ENCODE measurements at places on chromosomes 5 and 9.

- no peak for DNase-seq
Measured at GRCh38 chr9:112503170-112503569, 16.5 kb downstream of the KIAA1958 start.

GRCh38 chr5:1190837-1191239, 10.6 kb upstream of the SLC6A19 start:
- DNase-seq, result no peak

DNA sequence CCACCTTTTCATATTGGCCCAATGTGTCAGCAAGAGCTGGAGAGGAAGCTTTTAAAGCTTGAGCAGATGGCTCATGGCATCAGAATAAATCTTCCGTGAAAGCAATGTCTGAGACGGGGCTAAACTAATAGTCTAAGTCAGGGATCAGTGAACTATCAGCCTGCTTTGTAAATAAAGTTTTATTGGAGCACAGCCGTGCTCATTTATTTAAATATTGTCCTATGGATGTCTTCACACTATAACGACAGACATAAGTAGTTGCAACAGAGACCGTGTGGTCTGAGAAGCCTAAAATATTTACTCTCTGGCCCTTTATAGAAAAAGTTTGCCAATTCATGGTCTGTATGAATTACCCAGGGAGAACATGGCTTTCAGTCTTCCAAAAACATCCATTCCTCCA, 85.6 kb upstream of the SLC44A1 start:
- no peak for DNase-seq

- DNase-seq, result no peak
Measured at GRCh38 chr5:77785229-77785628, 9.1 kb upstream of the TBCA start.

DNA sequence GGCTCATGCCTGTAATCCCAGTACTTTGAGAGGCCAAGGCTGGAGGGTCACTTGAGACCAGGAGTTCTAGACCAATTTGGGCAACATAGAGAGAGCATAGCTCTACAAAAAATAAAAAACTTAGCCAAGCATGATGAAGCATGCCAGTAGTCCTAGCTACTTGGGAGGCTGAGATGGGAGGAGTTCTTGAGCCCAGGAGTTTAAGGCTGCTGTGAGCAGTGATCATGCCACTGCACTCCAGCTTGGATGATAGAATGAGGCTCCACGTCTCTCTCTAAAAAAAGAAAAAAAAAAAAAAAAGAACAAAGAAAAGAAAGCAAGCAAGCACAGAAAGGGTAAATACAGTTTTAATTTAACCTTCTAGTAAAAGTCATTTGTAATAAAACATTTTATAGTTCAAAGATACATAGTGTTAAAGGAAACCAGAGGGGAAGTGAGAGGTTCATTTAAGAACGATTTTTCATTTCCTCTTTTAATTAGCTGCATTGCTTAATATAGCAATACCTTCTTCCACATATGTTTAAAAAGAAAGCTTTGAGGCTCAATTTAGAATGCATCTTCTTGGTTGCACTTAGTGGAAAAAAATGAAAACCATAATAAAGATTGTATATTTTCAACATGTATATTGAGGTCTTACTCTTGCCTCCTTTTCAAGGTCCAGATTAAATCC, 14.9 kb downstream of the GAPT start:
- no peak for DNase-seq

DNA sequence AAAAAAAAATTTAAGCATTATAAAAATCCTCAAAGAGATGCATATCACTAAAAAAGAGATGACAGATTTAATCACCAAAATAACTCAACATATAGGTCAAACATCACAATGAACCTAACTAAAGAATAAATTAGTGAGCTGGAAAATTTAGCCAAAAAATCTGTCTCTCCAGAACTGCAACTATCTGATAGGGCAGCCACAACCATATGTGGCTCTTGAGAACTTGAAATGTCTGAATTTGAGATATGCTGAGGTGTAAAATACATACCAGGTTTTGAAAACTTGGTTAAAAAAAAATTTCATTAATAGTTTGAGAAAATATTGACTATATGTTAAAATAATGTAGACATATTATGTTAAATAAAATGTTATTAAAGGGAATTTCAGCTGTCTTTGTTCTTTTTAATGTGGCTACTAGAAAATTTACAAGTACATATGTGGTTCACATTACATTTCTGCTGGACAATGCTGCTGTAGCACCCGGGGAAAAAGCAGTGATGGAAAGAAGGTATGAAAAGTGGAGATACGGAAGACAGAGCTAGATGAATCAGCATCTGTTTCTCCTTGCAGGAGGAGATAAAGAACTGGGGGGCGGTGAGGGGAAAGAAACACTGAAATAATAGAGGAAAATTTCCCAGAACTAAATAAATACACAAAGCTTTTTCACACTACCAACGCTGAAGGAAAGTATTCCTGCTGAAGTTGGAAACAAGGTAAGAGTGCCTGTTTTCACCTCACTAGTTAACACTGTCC, 66.1 kb downstream of the DCP2 start:
- no peak for DNase-seq

GRCh38 chr5:170334626-170335025, 37.0 kb upstream of the LCP2 start:
- DNase-seq, result no peak

DNA sequence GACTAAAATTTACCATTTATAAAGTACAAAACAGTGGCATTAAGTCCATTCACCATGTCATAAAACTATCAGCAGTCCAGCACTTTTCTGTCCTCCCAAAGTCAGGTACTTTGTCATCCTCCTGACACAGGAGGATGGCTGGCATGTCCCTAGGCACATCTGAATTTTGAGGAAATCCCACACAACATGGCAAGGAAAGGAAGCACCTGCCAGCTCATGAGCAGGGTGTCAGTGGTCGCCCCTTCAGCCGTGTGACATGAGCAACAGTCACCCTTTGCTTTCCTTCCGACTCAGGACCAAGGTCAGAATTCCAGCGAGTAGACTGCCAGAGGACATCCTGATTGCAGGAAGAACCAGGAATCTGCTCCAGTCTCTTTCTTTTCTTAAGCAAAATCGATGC, 77.1 kb downstream of the PPARGC1B start:
- DNase-seq, result no peak

DNA sequence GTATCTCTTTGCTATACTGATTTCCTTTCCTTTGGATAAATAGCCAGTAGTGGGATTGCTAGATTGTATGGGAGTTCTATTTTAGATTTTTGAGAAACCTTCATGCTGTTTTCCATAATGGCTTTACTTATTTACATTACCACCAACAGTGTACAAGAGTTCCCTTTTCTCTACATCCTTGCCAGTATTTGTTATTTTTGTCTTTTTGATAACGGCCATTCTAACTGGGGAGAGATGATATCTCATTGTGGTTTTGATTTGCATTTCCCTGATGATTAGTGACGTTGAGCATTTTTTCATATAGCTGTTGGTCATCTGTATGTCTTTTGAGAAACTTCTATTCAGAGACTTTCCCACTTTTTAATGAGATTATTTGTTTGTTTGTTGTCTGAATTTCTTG, 25.8 kb downstream of the NADK2 start:
- no peak for DNase-seq

- DNase-seq, result no peak
Measured at GRCh38 chr9:80843028-80843427, 846.3 kb downstream of the TLE1 start.
